RCC 7860 (cell line): ENCODE measurements at places on chromosomes 16 and 17.
A peak's percentile ranks its signal among the peaks of the same experiment; 100 is the strongest.

DNA sequence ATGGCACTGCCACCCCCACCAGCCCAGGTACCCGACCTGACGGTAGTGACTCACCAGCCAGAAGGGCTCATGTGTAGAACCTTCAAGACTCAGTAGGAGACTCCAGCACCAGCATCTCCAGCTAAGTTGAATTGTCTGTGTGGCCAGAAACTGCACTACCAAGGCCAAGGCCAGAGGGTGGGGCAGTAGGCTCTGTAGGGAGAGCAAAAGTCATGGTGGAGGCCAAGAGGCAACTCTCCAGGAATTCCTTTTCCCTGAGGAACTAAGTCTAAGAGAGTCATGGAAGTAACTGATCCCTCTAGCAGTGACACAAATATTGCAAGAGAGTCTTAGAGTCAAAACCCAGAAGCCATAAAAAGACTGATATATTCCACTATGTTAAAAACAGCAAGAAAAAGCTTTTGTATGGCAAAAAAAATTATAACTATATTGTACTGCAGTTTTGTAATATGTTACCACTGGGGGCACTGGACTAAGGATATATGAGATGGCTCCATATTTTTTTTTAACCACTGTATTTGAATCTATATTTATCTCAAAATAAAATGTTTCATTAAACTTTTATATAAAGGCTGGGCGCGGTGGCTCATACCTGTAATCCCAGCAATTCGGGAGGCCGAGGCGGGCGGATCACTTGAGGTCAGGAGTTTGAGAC is 30.2 kb upstream of the GUCY2D start:
- no peak for DNase-seq

- no peak for DNase-seq
Observed at GRCh38 chr16:53043428-53043831, 9.3 kb downstream of the CHD9NB start.

- DNase-seq = no peak
Observed at GRCh38 chr16:8673611-8674412, 605 bp upstream of the ABAT start.

- DNase-seq = no peak
Observed at GRCh38 chr16:46843898-46844642, 13.1 kb upstream of the C16orf87 start.

DNA sequence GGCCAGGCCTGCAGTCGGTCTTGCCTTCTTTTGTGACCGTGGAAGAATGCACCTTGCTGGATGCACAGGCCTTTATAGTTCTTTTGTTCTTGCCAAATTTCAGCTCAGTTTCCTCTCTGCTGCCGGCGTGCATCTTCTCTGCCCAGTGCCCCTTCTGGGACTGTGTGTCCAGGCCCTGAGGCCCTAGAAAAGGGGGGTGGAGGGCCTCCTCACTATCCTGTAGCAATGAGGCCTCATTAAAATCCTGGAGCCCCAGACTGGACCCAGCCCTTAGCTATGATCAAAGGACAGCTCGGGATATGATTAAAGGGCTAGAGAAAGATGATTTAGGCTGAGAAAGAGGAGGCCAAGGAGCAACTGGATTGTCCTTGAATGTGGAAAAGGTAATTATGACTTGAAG is 229.8 kb downstream of the SEC14L1 start:
- DNase-seq = no peak

DNA sequence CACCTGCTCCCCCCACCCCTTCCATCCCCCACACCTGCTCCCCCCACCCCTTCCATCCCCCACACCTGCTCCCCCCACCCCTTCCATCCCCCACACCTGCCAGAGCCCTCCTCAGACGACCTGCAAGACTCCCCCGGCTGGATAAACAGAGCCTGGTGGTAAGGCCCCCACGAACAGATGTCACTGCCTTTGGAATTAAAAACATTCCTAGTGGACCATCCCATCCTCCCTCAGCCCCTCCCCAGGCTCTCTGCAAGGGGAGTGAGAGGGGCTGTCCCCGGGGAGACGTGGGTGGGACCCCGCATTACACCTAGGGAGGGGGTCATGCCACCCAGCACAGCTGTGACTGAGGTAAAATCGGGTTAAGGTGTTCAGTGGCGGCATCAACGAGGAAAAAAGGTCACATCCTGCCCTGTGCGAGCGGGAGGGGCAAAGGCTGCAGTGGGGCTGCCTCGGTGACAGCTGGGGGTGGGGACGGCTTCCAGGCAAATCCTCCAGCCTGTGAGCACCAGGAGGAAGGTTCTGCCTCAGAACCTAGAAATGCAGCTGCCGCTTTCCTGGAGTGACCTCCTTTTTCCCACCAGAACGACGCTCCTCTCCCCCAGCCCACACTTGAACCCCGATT is 38.7 kb downstream of the TIMM22 start:
- DNase-seq = no peak

- no peak for DNase-seq
Observed at GRCh38 chr16:89410794-89411309, 79.5 kb downstream of the ANKRD11 start.

DNA sequence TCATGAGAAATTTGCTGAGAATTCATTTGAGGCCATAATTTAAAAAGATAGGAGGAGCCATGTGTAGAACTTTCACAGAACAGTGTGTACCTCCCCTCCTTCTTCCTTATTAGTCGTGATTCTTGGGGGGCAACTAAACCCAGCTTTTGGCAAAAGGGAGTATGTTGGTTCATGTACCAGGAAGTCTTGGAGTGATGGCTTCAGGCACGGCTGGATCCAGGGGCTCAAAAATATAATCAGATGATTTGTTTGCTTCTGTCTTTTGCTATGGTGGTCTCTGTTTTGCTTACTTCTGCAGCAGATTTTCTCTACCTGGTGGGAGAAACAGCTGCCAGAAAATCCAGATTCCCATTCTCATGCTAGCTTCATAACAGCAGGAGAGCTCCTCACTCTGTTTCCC is 629.9 kb downstream of the MAF start:
- DNase-seq = no peak

DNA sequence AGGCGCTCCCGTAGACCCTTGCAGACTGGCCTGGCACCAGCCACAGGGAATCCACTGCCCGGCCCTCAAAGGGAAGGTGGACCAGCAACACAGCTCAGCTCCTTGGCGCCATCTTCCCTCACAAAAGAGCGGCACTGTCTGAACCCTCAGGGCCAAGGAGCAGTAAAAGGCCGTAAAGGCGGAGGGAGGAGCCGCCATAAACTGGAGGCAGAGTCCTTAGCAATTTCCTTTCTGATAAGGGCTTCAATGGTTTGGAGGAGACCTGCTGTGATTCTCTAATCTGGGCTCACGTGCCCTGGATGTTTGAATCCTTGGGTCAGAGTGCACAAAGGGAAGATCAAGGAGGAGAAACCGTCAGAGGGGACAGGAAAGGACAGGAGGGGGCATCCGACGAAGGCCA is 15.5 kb upstream of the AXIN2 start:
- no peak for DNase-seq

- DNase-seq = no peak
Observed at GRCh38 chr16:89052890-89053724, 40.5 kb upstream of the ACSF3 start.

- DNase-seq = no peak
Observed at GRCh38 chr16:72834499-72834898, 213.4 kb downstream of the ZFHX3 start.

GRCh38 chr16:78298986-78299385 is 199.5 kb downstream of the WWOX start:
- no peak for DNase-seq

GRCh38 chr16:51276336-51276735 is 125.3 kb upstream of the SALL1 start:
- peak; percentile 45 for DNase-seq

DNA sequence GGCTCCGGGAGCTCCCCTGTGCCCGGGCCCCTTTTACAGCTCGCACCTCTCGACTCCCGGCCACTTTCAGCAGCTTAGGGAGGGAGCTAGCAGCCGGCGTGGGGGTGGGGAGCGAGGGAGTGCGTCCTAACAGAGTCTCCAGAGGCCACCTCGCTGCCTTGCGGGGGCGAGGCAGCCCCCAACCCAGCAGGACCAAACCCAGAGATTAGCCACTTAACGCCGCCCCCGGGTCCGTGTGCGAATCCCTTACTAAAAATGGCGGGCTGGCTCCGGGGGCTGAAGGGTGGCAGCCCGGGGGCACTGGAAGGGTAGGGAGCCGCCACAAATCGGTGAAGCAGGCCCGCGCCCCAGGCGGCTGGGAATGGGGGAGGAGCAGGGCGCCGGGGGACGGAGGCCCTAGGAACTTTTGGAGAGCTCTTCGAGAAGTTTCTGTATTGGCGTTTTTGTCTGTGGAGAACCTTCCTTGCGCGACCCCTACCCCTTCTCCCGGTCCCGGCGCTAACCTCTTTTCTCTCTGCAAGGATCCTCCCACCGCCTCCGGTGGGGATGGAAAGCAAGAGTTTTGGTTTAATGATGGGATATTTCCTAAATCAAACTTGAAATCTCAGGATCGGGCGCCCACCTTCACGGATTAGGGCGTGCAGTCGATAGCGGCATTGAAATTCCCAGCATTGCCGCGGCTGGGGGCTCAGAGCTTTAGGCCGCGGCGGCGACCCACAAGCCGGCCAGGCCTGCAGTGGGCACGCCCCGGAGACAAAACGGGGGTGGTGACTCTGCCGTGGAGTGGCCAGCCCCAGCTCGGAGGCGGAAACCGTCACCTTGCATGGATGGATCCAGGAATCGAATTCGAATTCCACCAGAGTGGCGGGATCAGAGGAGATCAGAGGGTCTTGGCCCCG is 793 bp upstream of the IRX3 start:
- no peak for DNase-seq

DNA sequence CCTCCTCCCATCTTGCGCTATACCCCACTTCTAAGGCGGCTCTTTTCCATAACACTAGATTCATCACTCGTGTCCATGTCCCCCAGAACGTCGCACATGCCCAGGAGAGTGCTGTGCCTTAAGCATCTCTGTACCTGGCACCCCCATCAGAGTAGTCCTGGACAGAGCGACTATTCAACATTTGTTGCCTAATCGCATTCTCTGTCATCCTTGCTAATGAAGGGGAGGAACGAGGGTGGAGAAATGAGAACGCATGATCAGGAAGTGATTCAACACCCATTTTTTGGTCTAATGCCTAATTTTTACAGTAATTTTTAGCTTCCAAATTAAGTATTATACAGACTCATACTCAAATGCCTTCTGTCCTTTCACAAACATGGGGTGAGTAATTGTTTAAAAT is 53.2 kb downstream of the SLC39A11 start:
- no peak for DNase-seq
